ENCODE measurements at places on chromosomes 6 and 20.

DNA sequence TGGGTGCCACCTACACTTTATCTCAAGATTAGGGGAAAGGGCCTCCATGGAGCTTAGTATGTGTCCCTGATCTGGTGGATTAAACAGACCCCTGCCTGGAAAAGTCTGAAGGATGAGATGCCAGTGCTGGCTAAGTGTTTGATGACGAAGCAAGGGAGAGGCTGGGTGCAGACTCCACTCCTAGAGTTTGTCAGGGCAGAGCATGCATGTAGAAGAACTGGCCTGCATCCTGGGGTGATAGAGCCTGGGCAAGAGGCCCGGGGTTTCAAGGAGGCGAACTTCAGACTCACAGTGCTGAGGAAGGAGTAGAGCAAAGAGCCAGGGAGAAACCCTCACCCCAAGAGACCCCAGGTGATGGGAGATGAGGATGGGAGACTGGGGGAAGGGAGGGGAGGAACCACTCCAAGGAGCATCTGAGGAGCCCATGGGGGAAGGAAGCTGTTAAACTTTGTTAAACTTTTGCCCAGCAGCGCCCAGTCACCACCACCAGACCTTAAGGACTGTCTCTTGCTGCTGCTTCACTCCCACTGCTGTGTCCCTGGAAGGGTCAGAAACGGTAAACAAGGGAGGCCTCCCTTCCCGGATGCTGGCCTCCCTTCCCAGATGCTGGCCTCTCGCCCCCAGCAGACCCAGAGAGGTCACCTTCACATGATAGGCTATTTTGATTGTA, 61.6 kb downstream of the RPRD1B start:
- no peak for DNase-seq

- peak; percentile 35 for DNase-seq
These were observed 32.5 kb upstream of the FOXC1 start for GRCh38 chr6:1577146-1577680.

DNA sequence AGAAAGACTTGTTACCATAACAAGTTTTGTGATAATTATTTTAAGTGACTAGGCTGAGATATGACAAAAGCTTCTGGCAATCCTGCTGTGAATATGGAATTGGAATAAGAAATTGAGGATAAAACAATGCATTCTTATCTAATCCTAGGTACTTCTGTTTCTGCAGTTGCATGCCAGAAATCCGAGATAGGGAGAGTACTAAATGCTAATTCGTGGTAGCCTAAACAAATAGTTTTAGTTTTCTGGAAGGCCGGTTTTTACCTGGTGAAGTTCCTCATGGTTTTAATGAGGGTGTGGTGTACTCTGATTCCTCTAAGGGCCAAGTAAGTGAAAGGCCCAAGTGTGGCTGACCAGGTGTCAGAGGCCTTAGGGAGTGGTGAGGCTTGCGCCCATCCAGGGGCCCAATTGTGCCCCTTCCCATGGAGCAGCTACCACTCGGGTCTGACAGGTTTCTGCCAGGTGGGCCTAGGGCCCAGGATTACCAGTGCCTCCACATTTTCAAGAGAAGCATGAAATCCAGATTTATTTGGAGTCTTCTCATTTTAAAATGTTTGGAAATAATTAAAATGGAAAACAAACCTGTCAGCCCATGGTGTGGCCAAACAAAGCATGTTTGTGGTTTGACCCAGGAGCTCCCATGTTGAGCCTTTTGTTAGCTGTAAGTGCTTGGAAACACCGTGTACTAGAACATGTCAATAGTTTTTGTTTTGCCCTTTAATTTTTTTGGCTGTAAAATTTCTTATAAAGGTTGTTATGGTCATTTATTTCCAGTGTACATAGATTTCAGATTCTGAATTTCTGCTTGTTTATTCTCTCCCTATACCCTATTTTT, 6.6 kb downstream of the PLCB4 start:
- DNase-seq = no peak

DNA sequence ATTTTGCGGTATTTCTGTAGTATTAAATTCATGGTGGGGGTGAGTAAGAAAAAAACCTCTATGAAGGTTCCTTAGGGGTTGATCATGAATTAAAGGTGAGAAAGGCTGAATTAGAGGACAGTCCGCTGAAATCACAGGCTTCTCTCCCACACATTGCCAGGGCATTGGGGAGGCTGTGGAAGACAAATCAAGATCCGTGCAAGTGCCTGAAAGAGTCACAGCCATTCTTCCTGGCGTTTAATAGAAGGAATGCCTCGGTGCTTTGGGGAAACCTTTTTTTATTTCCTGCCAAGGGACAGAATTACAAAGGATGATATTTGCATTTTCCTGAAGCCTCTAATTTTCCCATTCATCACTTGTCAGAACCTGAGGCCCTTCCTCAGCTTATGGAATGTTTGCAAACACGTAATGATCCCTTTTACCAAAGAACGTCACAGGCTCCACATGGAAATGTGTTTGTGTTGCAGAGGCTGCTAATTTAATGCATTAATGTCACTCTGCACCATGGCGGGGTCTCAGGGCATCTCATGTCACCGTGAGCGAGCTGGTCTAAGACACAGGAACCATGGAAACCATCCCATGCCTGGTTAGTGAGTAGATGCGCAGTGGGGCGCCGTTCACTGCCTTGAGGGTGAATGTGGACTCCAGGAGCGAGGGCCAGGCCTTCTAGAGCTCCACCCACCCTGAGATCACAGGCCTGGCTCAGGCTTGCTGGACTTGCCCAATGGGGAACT, 185.9 kb upstream of the SULF2 start:
- DNase-seq = no peak

DNA sequence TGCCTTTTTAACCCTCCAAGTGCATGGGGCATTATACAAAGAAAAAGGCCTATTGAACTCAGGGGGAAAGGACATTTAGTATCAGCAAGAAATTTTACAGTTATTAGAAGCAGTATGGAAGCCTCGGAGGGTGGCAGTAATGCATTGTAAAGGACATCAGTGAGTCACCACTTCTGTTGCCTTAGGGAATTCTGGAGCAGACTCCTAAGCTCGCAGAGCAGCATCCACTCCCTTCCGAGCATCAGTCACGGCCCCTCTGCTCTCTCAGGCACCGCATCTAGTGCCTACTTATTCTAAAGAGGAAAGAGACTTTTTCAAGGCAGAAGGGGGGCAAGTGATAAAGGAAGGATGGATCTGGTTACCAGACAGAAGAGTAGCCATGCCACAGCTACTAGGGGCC, 296.5 kb downstream of the RNGTT start:
- no peak for DNase-seq

DNA sequence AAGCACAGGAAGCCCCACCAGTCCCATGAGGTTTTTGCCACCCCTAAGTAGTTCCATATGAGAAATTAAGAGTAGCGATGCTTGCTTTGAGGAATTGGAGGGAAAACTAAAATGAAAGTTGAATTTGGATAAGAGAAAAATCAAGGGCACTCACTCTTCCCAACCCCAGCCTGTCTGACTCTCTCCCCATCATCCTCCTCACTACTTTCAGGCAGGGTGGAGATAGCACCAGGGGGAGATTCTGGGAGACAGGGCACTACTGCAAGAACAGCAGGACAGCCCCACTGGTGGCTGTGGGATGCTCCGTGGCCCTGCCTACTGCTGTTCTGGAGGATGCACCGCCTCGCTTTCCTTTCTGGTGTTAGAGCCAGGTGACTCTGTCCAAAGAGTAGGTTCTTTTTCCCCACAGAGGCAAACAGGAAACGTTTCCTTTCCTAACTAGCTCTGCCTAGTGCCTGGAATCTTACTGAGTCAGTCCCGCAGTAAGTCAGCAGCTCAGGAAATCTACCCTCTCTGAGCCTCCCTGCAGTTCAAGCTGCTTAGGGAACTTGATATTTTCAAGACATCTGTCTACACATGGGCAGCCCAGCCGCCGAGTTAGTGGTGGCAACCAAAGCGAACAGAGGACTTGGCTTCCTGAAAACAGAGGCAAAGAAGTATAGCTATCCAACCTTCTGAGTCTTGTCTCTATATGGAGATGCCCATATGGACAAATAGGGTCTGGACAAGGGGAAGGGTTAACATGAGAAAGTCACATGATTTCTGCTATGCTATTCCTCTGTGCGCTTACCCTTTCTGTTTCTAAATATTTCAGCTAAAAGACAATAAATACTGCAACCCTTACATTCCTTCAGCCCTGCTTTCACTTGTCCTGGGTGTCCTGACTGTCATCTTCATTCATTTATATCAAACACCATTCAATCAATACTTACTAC, 11.4 kb downstream of the HLA-E start:
- DNase-seq = peak; percentile 70

GRCh38 chr20:23043376-23043775, 6.1 kb downstream of the THBD start:
- DNase-seq = no peak

GRCh38 chr6:43263314-43264178, 20.3 kb downstream of the TTBK1 start:
- DNase-seq = peak; percentile 86

DNA sequence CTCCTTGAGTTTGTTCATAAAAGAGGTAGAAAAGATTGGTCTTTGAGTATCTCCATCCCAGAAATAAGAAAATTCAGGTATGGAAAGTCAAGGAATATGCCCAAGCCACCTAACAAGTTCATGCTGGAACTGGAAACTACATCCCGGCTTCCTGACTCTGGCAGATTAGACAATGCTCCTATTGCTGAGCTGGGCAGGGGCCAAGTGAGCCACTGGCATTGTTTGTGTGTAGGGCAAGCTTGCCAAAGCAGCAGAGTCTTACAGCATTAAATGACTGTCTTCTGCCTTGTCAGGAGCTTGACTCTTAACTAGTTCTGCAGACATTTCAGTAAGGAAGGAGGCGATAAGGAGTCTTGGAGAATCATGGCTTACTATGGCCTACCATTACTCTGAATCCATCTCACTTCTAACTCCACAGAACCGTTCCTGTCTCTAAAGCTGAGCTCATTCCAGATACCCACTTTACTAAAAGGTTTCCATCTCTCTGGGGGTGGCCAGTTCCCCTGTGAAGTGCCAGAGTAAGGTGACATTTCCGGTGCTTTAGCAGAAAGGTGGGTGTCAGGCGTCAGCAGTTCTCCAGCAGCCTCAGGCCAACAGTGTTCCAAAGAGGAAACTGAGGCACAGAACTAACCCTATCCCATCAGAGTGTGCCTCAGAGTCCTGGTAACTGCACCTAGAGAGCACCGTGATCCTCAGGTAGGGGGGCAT, 30.1 kb downstream of the PRDM1 start:
- no peak for DNase-seq

- peak; percentile 76 for DNase-seq
These were observed at the start of gene RGS17 for GRCh38 chr6:153131037-153131981. Gene RGS17 (minus strand): TSS chr6:153131282. CDS start chr6:153044018, 87,264 bp downstream.

GRCh38 chr6:157830354-157831017, 7.4 kb downstream of the SNX9 start:
- no peak for DNase-seq

Data from Right ventricle myocardium inferior (tissue), 1 donor.